Neural progenitor cell (in vitro differentiated cells): ENCODE measurements at places on chromosomes 7 and 10. TPM values are rescaled to one million over a fixed set of nuclear protein-coding genes. Genes with fewer than 3 reads are reported as not detected.
A peak's percentile ranks its signal among the peaks of the same experiment; 100 is the strongest.

SFXN4 gene
- total RNA-seq, result 13.2 and 16.7 TPM in 2 replicates

DNA sequence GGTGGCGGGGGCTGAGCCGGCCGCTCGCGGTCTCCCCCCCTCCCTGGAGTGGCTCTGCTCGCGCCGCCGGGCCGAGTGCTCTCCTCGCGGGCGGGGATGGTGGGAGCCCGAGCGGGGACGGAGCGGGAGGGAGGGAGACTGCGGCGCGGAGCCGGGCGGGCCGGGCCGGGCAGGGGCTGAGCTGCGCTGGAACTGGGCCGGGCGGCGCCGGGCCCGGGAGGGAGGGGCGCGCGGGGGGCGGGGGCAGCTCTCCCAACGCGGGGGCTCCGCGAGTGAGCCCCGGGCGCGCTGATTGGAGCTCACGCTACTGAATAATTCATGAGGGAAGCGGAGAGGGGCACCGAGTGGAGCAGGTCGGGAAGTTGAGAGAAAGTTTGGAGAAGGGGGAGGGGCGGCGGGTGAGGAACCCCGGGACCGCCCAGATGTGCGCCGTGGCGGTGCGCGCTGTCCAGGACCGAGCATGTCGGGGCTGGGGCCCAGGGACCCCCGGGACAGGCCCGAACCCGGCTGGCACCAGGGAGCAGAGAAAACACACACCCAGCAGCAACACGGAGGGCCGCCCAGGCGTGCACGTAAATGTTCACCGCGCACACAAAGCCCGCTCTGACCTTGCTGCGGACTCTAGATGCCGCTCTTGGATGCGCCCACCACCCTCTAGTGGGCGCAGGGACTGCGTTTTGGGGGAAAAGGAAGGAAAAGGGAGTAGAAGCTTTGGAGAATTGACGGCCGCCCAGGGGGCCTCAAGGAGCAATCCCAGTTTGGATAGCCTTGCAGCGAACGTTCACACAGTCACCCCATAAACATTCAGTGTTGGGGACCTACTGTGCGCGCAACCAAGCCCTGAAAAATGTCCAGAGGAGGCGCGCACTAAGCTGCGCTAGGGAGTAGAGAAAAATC, at the start of gene EPHB4:
Gene EPHB4 (minus strand): TSS at position 194 of the 897 bp plus-strand sequence. CDS start 493 bp downstream, outside the sequence.
- DNase-seq, result peak; percentile 95

REPIN1 gene
- 18.0 and 58.9 TPM in 2 replicates for total RNA-seq

DNA sequence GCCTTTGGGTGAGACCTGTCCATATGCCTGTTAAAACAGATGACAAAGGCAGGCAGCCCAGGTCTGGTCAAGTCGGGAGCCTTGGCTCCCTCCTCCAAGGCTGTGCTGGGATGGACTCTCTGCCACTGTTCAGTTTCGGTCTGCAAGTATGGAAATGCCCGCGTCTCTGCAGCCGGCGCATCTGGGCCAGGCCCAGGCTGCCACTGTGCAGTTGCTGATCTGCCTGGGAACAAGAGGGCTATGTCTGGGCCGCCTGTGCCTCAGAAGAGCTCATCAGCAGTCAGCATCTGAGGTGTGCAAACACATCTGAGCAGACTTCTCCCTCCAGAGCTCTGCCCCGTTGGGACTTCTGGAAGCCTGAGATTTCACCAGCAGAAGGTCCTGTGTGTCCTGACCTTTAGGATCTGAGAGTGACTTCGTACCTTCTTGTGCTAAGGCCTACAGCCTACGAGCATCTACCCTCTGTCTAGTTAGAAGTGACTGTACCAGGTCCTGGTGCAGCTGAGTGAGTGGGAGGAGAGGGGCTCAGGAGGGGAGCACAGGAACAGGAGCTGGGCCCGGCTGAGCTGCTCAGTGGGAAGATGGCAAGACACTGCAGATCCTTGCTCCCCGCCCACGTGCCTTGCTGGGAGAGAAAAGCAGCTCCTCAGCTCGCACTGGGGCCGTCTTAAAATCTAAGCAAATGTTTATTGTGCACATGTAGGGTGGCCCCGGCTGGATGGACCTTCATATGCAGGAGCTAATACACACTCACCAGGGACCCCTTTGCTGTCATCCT, 50.9 kb downstream of the DOCK1 start:
- no peak for DNase-seq

GRCh38 chr10:122499012-122499411, 37.7 kb downstream of the HTRA1 start:
- DNase-seq, result no peak

GRCh38 chr10:97428572-97428981, 2.6 kb downstream of the PGAM1 start:
- DNase-seq, result peak; percentile 48

DNA sequence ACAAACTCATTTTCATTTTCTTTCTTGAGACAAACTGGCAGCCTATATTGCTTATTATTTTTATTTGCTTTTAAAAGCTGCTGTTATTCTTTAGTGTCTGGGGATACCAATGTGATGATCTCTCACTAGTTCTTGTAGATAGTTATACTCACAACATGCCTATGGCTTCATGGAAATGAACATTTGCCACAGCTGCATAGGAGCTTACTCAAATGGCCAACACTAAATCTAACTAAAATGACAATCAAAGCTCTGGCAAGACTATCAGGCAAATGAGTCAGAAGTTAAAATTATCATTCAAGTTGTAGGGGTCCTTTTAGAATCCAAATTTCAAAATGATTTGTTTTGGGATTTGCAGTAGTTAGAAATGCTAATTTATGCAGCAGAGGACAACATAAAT, 225.9 kb downstream of the ANK3 start:
- no peak for DNase-seq

GRCh38 chr7:25565949-25566348, 337.7 kb upstream of the NPVF start:
- DNase-seq, result peak; percentile 70

DNA sequence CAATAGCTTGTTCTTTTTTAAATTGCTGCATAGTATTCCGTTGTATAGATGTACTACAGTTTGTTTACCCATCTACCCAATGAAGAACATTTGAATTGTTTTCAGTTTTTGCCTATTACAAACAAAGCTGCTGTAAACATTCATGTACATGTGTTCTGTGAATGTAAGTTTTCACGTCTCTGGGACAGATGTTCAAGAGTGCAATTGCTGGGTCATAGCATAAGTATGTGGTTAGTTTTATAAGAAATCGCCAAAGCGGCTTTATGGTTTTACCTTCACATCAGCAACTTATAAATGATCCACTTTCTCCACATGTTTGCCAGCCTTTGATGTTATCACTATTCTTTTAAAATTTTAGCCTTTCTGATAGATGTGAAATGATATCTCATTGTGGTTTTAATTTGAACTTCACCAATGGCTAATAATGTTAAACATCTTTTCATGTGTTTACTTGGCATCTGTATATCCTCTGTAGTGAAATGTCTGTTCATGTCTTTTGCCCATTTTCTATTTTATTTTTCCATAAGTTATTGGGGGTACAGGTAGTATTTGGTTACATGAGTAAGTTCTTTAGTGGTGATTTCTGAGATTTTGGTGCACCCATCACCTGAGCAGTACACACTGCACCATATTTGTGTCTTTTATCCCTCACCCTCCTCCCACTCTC, 73.5 kb downstream of the TBXAS1 start:
- no peak for DNase-seq

PTPN20 gene
- total RNA-seq, result not detected in 2 replicates

PRLHR gene
- total RNA-seq, result not detected in 2 replicates

AHR gene
- total RNA-seq, result 5.0 and 5.7 TPM in 2 replicates

DNA sequence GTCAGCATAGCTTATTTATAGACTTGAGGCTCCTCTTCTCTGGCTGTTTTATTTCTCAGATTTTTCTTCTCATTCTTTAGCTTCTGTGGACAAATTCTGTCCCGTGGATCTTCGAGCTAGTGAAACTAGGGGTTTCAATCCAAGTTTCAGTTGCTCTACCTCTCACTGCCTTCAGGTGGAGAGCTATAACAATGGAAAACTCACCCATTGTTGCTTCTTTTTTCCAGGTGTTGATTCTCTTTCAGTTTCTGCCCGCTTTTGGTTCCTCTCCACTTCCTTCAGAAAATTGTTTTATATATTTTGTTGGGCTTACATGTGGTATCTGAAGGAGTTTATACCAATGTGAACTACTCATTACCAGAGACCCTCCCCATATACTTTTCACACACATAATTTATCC, 266.1 kb downstream of the TCF7L2 start:
- peak; percentile 19 for DNase-seq

TSPAN33 gene
- total RNA-seq, result 34.5 and 52.7 TPM in 2 replicates

KCNMA1 gene
- total RNA-seq, result 2.4 and 3.7 TPM in 2 replicates

PROSER2 gene
- 2.0 and 2.3 TPM in 2 replicates for total RNA-seq

DNA sequence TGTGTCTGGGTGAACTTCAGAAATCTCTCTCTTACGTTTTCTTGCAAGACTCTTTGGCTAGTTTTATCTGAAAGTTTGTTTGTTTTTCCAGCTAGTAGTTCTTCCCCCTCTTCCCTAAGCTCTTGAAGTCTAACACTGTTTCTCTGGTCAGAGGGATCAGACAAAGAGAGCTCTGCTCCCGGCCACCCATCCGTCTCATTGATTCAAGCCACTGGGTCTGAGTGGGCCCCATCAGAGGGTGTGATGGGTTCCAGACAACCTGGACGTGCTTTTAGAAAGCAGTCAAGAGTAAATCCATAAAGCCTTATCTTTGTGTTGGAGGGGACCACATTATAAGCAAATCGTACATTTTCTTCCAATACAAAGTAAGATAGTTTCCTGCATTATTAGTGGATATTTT, 242.6 kb upstream of the C7orf33 start:
- no peak for DNase-seq

ST8SIA6 gene
- 4.4 and 5.1 TPM in 2 replicates for total RNA-seq

CYP3A7 gene
- not detected in 2 replicates for total RNA-seq

GRCh38 chr10:2478656-2479055, 588.7 kb upstream of the PFKP start:
- DNase-seq, result no peak

CALN1 gene
- total RNA-seq, result 1.9 and 3.1 TPM in 2 replicates
